Breast epithelium (tissue), 4 donors: ENCODE measurements at places on chromosomes 7 and 10. TPM values are rescaled to one million over a fixed set of nuclear protein-coding genes. Genes with fewer than 3 reads are reported as not detected.

Gene INHBA
- total RNA-seq: 2.0 TPM

DNA sequence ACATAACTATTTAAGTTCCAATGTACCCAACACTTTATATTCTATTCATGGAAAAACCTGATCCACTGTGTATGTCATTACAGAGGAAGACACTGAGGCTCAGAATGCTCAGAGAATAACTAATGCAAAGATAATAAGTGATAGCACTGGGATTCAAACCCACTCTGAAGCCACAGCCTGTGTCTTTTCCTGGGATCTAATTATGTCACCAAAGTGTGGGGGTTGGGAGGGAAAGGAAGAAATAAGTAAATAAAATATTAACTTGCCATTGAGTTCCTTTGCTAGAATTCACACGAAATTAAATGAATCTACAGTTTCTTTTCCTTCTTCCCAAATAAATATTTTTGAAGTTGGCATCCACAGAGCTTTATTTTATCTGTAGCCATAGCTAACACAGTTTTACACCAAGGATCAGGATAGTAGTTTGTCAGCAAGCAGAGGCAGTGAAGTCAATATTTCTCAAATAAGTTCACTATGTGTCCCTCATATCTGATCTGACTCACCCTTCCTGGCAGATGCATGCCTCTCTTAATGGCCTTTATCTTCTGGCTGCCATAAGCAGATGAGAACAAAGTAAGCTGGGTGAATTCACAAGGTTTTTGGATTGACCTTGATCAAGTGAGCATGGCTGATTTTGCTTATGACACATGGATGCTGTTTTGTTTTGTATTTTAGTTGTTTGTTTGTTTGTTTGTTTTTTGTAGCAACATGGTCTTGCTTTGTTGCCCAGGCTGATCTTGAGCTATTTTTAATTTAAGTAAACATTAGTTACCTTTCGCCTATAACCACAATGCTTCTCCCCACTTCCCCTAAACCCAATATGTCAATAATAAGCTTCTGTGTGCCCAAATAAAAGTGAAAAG is 6.3 kb downstream of the RAPGEF5 start:
- no peaks in the 10 kb centered on the region for H3K27me3 ChIP-seq
- H3K36me3 ChIP-seq: no peaks in the 10 kb centered on the region
- no peak overlapping the region for H3K4me3 ChIP-seq
- no peaks in the 10 kb centered on the region for H3K4me1 ChIP-seq
- peak overlapping the region; percentile 23 for H3K27ac ChIP-seq

GRCh38 chr7:99203092-99203491 is 4.8 kb downstream of the KPNA7 start:
- no peak for DNase-seq
- H3K4me1 ChIP-seq: no peaks in the 10 kb centered on the region
- H3K36me3 ChIP-seq: no peaks in the 10 kb centered on the region
- no peak overlapping the region for H3K27ac ChIP-seq

DNA sequence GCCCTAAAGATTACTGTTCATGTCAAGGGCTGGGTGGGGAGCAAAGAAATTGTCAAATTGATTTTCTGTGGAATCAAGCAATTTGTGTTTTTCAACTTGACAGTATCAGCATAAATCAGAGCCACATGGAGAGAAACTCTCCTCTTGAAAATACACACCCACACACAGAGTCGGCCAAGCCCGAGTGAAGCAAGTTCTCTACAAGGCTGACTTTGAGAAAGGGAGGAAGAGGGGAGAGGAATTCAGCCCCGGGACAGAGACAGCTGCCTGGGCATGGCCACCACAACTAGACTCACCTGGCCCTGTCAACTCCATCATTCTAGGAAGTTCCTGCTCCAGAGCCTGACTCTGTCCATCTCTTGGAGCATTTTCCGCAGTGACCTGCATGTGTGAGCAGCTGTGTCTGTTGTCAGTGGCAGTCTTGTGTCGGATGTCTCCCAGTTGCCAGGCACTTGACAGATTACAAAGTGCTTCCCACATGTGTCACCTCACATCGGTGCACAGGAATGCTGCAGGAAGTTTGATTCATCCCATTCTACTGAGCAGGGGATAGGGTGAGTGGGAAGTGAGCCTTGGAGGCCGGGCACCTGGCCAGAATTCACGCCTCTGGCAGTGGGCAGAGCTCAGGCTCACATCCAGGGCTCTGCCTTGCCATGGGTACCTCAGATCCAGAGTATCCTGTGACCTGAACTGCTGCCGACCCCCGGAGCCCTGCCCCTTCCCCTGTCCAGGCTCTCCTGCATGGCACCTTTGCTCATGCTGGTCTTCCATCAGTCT is 37.9 kb downstream of the ADAM12 start:
- peak overlapping the region; percentile 37 for H3K27ac ChIP-seq
- no peaks in the 10 kb centered on the region for H3K4me1 ChIP-seq
- H3K36me3 ChIP-seq: no peaks in the 10 kb centered on the region
- H3K4me3 ChIP-seq: no peak overlapping the region
- no peak for DNase-seq

DNA sequence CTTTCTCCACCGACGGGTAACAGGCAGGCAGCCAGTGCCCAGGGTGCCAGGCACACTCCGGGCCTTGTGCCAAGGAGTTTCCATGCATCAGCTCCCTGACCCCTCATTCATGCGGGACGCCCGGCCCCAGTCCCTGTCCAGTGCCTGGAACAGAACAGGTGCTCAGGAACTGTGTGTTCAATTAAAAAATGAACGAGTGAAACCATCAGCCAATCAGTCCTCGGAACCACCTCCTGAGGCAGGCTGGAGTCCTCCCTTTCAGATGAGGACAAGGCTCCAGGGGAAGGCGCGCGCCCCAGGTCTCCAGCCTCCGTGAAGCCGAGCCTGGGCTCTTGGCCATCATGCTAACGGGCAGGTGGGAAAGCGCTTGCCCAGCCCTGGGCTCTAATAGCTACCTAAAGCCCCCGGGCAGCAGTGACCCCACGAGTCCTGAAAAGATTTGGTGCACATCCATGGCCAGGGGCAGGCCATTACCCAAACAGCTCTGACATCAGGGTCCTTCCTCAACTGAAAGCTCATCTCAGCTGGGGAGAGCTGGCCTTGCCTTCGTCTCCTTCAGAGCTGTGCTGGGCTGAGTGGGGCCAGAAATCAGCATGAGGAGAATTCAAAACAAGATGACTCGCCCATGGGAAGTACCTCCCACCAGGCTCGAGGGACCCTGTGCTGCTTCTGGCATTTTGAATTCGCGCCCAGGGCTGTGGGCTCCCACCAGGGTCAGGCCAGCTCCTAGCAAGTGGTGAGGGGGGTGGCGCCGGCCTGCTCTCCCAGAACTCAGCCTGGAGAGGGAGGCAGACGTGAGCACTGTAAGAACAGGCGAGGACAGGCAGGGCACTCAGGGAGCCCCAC is 200.5 kb downstream of the MAD1L1 start:
- H3K4me1 ChIP-seq: no peaks in the 10 kb centered on the region
- H3K36me3 ChIP-seq: no peaks in the 10 kb centered on the region
- no peak overlapping the region for H3K4me3 ChIP-seq
- no peak overlapping the region for H3K27ac ChIP-seq
- DNase-seq: no peak

Gene MRC1
- total RNA-seq: 29.3 TPM

Gene SPDYE18
- 1.6 TPM for total RNA-seq

- no peak for DNase-seq
- H3K4me1 ChIP-seq: no peaks in the 10 kb centered on the region
- no peaks in the 10 kb centered on the region for H3K27me3 ChIP-seq
- no peak overlapping the region for H3K4me3 ChIP-seq
- H3K36me3 ChIP-seq: no peaks in the 10 kb centered on the region
Measured at GRCh38 chr10:105597312-105597711, 956.2 kb downstream of the SORCS3 start.
